ENCODE measurements at places on chromosomes 5 and 9.

DNA sequence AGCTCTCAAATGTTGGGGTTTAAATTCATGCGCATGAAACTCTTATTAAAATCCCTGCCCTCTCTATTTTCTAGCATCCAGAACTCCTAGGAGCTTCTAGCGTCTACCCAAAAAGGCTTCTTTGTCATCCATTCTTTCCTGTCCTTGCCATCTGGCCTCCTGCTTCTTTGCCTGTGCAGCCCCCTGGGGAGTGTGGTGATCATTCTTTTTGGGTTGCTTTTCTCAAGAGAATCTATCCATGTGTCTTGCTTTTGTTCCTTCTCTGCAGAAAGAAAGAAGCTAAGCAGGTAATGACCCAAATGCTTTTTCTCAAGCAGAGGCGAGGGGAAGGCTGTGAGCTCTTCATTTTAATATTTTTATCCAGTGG, 26.6 kb downstream of the SKP2 start:
- DNase-seq, result no peak

DNA sequence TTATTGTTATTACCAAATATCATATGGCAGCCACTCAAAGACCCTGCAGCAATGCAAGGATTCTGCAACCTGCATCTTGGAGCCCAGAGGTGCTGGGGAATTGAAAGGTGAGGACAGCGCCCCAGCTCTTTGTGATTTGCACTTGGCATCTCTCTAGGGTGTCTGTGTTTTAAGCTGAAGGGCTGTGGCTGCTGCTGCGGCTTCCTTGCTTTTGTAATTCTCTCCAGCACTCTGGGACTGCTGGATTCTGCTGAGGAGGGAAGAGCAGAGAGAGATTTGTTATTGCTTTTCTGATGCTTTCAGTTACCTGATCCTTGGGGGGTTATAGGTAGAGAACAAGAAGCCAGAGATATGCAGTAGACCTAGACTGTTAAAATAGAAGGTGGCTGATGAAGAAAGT, 562.4 kb downstream of the EBF1 start:
- no peak for DNase-seq

DNA sequence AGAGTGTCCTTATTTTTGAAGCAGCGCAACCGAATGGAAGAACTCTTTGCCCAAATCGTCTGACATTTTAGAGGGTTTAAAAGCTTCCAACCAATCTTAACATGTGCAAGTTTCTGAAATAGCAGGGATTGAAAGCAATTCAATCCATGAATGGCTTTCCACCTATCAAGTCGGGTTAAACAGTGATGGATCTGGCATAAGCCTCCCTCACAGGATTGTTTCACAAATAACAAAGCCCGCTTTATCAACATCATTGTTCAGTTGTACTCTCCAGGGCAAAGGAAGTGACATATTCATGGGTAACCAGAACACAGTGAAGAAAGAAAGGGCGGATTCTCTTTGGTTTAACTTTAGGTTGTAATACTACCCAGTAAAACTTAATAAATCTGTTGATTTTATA, 497.3 kb downstream of the MTRR start:
- DNase-seq, result no peak

DNA sequence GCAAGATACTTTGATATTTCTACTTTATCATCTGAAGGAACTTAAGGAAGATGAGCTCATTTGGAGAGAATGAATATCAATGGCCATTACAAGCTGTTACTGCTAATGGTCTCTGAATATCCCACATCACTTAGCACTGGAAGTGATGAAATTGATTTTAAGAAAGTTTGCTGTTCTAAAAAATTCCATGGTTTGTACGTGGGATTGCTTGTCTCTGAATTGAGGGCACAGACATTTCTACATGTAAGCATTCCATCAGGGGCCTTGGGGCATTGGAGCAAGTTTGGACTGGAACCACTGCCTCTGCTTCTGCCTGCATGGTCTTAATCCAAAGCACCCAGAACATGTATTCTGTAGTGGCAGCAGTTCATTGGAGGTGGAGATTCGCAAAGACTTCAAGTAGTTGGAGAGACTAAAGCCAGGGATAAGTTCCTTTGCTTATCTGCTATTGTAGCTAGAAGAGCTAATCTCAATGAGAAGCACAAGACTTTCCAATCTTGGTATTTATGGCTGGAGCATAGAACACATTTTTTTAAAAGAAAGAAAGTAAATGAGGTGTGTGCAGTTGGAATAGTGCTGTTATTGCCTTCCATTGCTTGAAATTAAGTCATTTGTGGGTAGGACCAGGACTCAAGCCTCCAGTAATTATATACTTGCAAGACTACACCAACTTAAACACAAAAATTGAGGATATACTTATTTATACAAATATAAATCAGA, 424.2 kb downstream of the SPATA31D1 start:
- no peak for DNase-seq

GRCh38 chr9:72592502-72593403, 71.3 kb downstream of the TMC1 start:
- DNase-seq, result peak; percentile 9

DNA sequence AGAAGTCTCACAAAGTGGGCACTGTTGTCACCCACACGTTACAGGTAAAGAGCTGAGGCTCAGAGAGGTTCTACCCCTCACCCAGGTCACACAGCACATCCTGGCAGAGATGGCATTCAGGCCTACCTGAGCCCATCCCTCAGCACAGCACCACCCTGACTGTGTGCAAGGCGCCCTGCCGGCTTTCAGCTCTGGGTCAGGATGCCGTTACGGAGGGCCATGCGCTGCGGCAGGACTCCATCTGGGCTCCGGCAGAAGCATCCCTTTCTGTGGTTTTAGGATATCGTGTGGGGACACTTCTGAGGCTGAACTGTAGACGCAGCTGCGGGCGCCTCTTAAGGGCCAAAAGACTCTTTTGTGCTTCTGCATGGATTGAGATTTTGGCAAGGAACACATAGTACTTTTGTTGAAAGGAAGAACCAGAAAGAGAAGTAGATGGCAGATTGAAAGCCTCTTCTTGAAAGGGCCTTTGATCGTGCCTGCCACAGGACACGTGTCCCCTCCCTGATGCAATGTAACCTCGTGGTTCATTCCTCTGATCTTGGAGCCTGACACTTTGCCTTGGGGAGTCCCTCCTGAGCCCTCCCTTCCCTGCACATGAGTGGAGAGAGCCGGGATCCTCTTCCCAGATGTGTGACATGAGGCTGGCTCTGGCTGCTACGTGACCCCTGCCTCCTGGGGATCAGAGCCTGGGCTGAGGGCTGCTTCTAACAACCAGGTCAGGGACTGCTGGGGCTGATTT, 31.3 kb downstream of the USP20 start:
- no peak for DNase-seq

- DNase-seq, result no peak
These were observed 607.2 kb upstream of the WWC1 start for GRCh38 chr5:167684251-167684650.

- no peak for DNase-seq
These were observed 203.8 kb upstream of the RAI14 start for GRCh38 chr5:34452170-34452828.

- DNase-seq, result no peak
These were observed 48.4 kb downstream of the CCDC125 start for GRCh38 chr5:69284203-69284602.

GRCh38 chr9:16356196-16356765, 514.2 kb downstream of the BNC2 start:
- DNase-seq, result no peak

DNA sequence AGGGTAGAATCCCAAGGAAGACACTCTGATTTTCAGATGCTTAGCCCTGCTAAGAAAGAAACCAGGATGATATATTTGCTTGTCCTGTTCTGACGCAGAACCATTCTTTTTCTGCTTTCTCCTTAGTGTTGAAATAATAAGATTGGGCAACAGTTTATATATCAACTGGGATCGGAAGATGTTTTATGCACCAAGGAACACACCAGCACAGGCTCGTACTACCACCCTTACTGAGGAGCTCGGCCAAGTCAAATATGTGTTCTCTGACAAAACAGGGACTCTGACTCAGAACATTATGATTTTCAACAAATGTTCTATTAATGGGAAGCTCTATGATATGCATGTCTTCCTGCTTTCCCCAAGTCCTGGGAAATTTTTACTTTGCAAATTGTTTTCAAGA, 19.0 kb upstream of the RUSC2 start:
- no peak for DNase-seq

GRCh38 chr9:34623374-34624235, 3.3 kb upstream of the DCTN3 start:
- DNase-seq, result no peak

GRCh38 chr5:128513806-128514205, 24.2 kb downstream of the FBN2 start:
- DNase-seq, result no peak

DNA sequence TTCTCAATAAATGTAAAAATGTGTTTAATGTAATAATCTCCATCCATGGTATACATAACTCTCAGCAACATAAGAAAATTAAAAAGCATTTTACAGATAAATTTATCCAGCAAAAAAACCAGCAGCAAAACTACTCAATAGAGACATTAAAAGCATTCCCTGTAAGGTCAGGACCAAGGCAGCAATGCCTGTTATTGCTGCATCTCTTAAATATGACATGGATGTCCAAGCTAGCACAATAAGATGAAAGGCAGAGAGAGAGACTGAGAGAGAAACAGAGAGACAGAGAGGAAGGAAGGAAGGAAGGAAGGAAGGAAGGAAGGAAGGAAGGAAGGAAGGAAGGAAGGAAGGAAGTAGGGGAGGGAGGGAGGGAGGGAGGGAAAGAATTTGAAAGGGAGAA, 289.0 kb upstream of the PAPPA start:
- DNase-seq, result no peak

DNA sequence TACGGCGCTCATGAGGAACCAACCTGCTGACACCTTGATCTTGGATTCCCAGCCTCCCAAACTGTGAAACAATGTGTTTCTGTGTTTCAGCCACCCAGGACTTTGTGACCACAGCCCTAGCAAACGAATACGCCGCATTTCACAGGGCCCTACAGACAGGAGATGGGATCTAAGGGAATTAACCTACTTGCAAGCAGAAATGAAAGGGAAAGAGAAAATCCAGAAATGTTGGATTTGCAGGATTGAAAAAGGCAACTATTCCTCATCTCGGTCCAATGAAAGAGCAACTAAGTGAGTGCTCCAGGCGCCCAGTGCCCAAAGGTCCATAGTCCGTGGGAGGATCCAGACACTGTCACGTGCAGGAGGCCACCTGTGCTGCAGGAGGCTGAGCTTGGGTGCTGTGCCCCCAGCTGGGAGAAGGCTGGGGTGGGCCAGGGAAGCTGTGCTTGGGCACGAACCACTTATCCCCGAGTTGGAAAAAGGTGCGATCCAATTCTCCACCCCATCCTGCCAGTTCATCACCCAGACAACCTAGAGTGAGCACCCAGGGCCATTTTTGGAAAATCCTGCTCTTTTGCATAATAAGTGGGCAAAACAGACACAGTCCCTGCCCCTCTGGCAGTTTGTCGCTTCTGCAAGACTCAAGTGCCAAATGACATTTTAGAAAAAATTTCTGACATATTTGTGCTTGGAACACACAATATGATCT, 177.9 kb downstream of the C9orf50 start:
- DNase-seq, result no peak

GRCh38 chr5:149471406-149472183, 79.6 kb downstream of the CSNK1A1 start:
- no peak for DNase-seq

- DNase-seq, result no peak
These were observed 374.4 kb upstream of the SGCD start for GRCh38 chr5:155952486-155953089.

GRCh38 chr5:66889524-66889923, 293.3 kb downstream of the MAST4 start:
- no peak for DNase-seq

DNA sequence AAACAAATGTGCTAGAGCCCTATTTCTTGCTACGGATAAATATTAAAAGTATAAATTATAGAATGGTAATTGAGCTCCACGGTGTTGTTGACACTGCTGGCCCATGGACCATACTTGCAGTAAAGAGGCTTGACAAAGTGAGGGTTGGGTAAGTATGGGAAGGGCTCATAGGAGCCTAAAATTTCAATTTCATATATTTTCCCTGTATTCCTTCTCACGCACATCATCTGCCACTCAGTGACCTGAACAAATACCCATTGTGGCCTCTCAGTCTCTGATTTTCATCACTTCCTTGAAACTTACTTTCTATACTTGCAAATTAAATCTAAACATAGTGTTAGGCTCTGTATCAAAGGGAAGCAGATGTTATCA, 116.5 kb downstream of the PIK3R1 start:
- DNase-seq, result no peak

DNA sequence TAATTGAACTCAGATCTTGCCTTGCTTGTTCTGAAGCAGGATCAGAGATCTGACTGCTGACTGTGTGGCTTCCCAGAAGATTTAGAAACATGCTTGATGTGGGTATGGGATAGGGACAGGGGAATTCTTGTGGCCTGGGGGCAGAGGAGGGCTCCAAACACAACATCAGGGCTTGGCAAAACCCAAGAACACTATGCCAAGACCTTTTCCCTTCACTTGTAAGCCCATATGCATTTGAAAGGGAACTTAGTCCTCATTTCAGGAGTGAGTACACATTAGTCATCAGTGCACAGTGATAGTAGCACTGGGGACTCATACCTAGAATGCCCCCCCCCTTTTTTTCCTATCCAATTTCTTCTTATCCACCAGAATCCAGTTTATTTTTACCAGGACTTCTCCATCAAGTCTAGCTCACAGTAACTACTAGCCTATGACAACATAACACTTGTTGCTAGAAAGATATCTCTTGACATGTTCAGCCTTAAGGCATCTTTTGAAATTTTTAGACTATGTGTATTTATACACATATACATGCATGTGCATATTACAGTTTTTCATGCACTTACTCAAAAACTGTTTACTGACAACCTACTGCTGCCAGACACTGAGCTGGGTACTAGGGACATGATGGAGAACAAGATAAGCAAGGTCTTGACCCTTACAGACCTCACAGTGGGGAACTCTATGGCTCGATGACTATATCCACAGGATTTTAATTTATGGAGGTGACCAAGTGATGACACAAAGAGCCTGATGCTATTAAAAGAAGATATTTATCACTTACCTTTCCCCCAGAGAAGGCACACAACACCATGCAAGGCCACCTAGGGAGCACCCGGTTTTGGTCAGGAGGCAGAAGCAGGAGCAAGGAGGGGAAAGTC, 158.3 kb upstream of the MAP3K1 start:
- DNase-seq, result no peak

- DNase-seq, result peak; percentile 18
These were observed 32.5 kb downstream of the FAM240B start for GRCh38 chr9:38687389-38687842.

DNA sequence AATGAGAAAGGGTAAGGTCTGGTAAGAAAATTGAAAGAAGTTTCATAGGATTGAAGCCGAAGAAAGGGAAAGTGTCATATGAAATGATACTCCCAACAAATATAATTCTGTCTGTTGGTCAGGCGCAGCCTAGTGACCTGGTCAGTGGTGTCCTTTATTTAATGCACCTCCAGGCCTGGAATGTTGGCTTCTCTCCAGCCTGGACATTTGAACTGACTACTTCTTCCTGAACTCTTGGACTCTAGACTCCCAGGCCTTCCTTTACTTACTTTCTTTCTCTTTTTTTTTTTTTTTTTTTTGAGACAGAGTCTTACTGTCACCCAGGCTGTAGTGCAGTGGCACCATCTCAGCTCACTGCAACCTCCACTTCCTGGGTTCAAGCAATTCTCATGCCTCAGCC, 1381.5 kb upstream of the WWC1 start:
- no peak for DNase-seq

GRCh38 chr5:160339406-160340130, 27.2 kb upstream of the CCNJL start:
- no peak for DNase-seq

GRCh38 chr9:87569518-87569917, 71.9 kb downstream of the DAPK1 start:
- DNase-seq, result no peak

GRCh38 chr5:10130881-10131280, 118.8 kb downstream of the ATPSCKMT start:
- DNase-seq, result no peak
